ENCODE measurements at places on chromosomes 1 and 21.

DNA sequence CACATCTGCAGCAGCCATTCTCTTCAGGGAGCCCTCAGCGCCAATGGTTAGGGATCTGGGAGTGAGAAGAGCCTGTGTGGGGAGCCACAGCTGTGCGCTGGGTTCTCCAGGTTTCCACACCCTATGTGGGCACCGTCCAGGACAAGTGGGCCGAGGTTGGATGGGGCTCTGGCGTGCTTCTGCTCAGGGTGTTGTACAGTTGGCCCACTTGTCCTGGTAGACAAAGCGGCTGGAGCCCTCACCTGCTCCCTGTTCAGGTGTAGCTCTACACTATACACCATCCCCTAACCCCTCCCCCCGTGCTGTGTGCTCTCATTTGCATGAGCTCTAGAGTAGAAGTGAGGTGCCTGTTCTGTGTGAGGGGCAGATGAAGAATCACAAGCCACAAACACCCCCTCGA, 12.2 kb downstream of the SH3BP5L start:
- no peak for DNase-seq

- no peak for DNase-seq
Observed at GRCh38 chr1:209249280-209249670, 334.2 kb upstream of the CAMK1G start.

DNA sequence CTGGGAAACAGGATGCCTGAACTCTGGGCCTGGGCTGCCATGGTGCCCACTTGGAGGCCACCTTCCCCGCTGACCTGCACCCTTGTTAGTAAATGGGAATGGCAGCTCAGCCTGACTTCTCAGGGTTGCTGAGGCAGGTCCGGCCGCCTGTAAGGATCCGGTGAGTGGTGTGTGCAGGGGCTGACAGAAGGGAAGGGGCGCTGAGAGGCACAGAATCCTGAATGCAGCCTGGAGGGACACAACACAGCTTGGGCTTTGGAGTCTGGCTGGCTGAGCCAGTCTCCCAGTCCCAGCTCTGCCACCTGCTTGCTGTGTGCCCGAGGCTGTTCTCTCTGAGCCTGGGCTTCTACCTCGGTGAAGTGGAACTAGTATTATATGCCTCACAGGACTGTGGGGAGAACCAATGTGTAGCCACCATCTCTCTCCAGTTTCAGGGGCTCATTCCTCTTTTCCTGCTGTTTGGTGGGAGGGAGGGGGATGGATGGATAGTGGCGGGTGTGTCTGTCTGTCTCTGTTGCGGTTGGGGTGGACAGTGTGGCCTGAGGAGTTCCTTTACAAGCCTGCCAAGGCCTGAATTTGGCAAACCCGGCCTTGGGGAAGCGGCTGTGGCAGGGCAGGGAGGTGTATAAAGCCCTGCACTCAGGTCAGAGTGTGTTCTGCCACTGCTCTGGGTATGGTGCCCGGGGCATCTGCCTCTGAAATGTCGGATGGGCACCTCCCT, 18.0 kb downstream of the ADORA1 start:
- no peak for DNase-seq

GRCh38 chr21:34219334-34220060, 144.3 kb upstream of the KCNE2 start:
- no peak for DNase-seq

- peak; percentile 35 for DNase-seq
Observed at GRCh38 chr1:159854693-159855192, 7.7 kb downstream of the VSIG8 start.

- DNase-seq, result no peak
Observed at GRCh38 chr1:228392111-228392936, 14.3 kb downstream of the TRIM11 start.
